ENCODE measurements at places on chromosomes 16 and 17.

DNA sequence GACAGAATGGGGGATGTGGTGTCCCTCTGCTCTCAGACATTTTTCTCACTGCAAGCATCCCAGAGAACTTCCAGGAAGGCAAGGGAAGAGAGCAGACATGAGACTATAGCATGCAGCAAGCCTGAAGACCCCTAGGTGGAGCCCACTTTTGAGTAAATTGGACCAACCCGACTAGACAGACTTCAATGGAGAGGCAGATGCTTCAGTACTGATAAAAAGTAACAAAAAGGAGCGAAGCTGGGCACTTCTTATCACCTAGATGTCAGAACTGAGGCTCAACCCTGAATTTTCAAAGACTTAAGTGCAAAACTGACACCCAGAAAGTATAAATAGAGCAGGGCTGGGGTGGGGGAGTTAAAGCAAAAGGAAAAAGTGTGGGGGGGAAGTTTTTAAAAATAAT, 130.8 kb downstream of the PMP22 start:
- no peak for DNase-seq

- DNase-seq = peak; percentile 50
Observed at GRCh38 chr17:80478487-80479245, 2.3 kb upstream of the NPTX1 start.

DNA sequence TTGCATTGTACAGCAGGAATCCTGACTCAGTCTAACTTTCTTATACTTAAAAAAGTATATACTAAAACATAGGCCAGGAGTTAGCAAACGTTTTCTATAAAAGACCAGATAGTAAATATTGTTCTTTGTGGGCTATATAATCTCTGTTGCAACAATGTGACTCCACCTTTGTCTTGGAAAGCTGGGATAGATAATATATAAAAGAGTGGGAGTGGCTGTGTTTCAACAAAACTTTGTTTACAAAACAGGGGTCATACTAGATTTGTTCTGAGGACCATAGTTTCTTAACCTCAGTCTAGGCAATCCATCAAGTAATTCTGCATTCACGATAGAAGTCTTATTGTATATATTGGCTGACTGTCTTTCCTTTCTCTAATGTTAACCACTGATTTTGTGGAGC, 9.0 kb upstream of the TBC1D3B start:
- DNase-seq = no peak

GRCh38 chr16:87487361-87487924, 5.4 kb downstream of the ZCCHC14 start:
- DNase-seq = peak; percentile 42

DNA sequence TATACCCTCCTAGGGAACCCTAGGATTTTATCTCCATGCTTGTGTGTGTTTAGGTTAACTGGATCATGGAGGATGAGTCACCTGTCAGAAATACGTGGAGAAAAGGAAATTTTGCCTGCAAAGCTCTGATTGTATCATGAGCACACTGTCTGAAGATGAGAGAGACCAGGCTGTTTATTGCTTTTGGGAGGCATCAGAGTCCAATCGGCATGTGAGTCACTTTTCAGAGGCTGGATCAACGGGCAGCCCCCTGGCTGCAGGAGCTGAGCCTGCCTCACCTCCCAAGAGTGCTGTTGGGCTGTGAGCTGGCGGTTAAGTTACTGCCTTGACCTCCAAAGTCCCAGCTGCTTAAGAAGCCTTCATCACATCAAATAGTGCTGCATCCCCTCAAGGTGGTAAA, 41.5 kb upstream of the MED9 start:
- DNase-seq = no peak

GRCh38 chr17:62572488-62572887, 55.0 kb upstream of the MRC2 start:
- no peak for DNase-seq

- no peak for DNase-seq
Observed at GRCh38 chr17:75048249-75048878, 1.3 kb downstream of the KCTD2 start.

DNA sequence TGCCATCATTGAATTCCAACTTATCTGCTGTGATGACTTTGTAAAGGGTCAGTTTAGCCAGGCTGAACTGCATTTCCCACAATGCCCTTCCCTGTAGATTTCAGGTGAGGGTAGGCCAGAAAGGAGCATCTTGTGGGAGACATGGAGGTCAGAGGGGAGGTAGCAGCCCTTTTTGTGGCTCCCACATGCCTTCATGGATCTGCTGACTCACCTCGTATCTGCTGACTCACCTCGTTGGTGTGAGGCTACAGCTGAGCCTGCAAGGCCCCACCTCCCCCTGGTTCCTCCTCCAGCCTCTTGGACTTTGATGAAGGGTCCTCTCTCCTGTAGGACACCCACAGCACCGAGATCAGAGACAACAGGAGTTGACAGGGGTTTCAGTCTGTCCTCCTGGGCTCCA, 102.5 kb downstream of the SALL1 start:
- DNase-seq = no peak

DNA sequence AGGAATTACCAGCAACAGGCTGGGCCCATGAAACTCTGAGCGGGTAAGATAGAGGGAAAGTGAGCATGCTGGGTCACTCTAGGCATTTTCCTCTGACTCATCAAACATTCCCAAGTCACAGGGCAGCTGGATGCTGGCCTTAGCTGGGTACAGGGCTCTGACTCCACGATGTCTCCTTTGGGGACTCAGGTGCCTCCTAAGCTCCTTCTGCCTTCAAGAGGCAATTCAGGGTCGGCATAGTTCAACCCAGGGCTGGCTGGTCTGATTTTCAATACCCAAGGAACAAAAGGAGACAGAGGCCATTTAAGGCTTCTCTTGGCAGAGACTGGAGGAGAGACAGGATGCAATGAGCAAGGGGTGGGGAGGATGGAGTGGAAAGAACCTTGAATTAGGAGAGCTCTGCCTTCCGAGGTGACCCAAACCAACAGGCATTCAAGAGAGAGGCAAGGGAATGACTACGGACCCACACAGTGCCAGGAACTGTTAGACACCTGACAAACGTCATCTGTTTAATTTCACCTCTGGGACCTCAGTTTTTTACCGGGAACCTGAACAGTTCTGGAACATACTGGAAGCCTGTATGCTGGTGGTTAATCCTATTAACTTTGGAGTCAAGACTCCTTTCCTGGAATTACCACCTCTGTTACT, 910 bp downstream of the WBP2 start:
- DNase-seq = no peak

GRCh38 chr16:55543472-55543871, 23.0 kb upstream of the CAPNS2 start:
- DNase-seq = peak; percentile 4

DNA sequence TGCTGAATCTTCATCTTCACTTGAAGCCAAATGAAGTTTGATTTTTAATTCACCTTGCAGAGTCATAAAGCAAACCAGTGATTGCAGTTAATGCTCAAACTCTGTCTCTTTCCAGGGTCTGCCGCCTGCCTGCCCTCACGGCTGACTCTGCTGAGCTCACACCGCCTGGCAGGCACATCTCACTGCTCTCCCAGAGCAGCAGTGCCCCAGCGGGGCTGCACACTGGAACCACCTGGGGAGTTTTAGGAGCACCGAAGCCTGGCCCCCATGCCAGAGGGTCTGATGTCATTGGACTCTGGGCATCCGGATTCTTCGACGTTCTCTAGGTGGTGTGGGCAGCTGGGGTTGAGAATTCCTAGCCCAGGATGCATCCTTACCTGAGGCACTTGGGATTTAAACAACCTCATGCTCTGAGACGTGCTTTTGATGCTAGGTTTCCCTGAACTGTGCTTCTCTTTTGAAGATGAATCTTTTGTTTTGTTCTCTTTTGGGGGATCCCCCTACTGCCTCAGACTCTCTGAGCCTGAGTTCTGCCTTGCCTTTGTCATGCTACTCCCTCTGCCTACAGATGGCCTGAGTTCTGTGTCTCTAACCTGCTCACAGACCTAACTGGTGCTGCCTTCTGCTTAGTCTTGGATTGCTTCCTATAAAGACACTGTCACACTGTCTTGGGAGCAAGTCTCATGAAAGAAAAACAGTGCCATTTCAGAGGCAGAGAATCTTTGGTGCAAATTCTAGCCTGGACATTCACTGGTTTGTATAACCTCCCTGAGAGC, 438.1 kb upstream of the CCL2 start:
- no peak for DNase-seq
